Trophoblast cell (in vitro differentiated cells and primary cell): ENCODE measurements at places on chromosomes 7 and 10.

DNA sequence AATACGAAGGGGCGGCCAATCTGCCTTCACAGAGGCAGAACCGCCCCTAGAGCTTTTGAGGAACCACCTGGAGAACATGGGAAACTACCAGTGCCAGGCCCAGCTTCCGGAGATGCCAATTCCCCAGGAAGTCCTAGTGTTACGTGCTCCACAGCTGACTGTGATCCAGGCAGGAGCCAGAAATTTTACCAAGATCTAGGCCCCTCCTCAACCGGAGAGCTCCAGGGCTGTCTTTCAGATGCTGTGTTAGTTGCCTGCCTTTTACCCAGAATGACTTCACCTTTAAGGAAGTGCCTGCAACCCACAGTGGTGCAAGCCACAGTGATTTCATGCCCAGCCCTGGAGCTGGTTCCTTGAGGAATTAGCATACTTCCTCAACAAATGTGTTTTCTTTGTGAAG, 62.9 kb downstream of the ELMO1 start:
- DNase-seq, result no peak

DNA sequence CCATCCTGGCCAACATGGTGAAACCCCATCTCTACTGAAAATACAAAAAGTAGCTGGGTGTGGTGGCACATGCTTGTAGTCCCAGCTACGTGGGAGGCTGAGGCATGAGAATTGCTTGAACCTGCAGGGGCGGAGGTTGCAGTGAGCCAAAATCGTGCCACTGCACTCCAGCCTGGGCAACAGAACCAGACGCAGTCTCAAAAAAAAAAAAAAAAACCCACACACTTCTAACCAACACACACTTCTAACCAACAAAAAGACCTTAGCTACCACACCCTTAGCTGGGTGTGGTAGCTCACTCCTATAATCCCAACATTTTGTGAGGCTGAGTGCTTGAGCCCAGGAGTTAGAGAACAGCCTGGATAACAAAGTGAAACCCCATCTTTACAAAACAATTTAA, 33.9 kb upstream of the SPOCK2 start:
- no peak for DNase-seq

GRCh38 chr10:120005207-120006201, 113.0 kb downstream of the SEC23IP start:
- DNase-seq, result no peak

- no peak for DNase-seq
Measured at GRCh38 chr10:77034240-77034639, 603.4 kb downstream of the KCNMA1 start.

- peak; percentile 91 for DNase-seq
Measured at GRCh38 chr10:126384269-126384873, 3.9 kb downstream of the ADAM12 start.

DNA sequence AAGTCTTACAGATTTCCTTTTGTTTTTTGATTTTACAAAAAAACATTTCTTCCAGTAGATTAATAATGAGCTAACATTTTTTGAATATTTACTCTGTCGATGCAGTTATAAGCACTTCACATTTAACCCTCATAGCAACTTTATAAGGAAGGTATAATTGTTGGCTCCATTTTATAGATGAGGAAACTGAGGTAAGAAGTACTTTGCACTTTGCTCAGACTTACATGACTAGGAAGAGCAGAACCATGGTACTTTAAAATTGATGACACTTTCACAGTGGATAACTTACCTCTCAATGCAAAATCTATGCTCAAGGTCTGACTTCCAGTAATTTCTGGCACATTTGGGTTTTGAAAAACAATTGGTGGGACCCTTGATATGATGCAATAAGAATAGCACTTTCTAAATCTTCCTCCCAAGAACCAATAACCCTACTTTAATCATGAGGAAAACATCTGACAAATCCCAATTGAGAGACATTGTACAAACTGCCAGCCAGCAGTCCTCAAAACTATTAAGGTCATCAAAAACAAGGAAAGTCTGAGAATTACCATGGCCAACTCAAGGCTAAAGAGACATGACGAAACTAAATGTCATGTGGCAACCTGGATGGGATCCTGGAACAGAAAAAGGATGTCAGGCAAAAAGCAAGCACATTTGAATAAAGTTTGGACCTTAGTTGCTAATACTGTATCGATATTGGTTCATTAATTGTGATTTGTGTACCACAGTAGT, 72.6 kb downstream of the RALA start:
- DNase-seq, result no peak

DNA sequence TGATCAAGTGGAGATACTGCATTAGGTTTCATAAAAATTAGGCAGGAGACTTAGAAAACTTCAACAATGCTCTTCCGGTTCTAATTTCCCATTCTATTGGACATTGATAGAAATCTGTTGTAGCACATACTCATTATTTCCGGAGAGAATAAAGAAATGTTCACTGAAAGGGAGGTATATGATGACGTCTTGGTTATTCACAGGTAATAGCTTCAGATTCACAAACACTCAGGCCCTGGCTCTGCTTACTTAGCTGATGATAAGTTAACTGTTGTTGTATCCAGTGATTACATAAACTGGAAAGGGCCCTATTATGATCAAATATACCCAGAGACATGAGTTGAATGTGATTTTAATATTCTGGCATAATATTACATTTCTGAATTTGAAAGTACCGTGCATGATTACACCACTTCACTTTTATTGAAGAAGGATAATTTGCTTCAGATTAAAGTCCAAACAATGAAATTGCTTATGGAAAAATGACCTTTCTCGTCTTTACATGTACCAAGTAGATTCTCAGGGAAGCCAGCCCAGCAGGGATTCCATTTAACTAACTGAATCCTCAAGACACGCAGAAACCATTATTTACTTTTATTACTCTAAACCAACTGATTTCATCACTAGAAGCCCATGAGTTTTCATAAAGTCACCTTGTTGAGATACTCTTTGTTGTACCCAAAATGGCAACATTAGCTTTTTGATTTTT, 288.0 kb upstream of the PITRM1 start:
- no peak for DNase-seq

DNA sequence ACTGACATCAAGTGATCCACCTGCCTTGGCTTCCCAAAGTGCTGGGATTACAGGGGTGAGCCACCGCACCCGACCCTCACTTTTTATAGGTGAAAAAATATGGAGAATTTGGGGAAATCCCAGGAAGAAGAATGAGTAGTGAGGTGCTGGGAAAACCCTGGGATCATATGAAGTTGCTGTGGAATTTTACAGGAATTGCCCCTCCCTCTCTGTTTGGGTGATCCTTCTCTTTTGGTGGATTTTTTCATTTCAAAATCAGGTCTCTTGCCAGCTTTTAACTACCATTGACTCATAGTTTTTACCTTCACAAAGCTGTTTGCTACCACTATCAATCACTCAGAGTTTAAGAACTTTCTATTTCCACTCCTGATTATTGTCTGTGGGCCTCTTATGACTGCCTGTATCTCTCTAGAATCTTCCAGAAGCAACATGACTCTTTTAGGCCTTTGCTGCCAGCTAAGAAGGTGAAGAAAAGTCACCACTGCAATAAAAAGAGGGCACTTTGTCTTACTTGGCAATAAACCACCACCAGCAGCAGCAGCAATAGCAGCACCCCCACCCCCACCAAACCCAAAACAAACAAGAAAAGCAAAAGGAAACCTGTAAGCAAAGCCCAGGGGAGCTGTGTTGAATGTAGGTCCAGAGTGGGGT, 4.0 kb upstream of the GIMAP8 start:
- no peak for DNase-seq

- DNase-seq, result peak; percentile 73
Measured at GRCh38 chr7:124965553-124965952, 35.9 kb upstream of the POT1 start.

DNA sequence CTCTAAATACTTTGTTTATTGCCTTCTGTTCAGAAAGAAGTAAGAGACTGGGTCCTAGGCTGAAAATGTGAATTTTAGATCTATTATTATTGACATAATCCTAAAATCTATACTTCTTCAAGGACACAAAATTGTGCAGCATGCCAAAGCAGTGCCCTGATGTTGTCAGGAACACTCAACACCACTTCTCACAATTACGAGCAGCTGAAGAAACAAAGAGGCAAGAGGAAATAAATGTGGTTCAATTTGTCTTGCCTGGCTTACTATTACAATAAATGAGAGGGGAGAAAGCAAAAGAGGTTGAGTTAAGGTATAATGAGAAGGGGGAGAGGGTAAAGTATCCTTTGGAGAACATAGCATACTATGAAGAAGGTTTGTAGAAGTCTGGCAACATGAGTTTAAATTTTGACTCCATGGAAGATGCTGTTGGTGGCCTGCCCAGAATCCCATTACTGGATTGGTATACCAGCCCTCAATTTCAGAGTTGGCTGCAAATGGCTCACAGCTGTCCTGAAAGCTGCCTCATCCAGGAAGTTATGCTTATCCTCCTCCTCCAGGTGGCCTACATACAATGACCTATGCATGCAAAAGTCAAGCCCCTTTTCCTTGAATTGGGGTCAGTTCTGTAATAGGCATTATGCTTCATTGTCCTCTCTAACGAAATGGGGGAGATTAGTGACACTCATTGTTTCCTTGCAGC, 274.6 kb upstream of the SMIM30 start:
- no peak for DNase-seq

DNA sequence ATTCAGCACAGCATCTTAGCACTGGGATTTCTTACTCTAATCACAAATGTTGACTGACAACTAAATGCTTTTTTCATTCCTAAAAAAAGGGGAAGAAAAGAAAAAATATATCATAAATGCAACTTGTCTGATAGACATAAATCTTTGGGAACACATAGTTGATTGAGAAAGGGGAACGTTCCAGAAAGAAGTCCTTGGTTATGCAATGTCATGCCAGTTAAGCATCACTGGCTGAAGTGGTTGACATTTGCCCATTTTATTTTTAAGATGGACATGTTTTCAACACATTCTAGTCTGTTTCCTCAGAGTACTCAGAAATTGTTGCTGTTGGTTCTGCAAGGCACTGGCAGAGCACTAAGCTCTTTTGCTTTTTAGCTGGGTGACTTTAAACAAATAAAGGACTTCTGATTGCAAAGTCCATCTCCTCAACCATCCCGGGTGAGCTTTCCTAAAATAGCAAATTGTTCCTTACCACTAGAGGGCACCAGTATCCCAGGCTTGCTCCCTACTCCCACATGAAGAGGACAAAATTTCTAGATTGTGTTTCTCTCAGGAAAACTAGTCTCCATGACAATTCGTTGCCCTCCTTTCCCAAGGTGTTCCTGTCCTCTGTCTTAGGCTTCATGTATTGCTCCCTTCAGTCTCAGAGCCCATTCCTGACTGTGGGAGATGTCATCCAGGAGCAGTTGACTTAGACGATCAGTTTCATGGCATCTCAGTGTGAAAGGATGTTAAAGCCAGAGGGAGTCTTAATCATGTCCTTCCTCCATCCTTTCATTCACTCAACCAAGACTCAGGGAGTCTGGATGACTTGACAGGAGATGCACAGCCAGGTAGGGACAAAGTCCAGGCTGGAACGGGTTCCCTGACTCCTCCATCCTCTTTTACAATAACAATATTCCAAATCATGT, 23.9 kb downstream of the OPALIN start:
- DNase-seq, result peak; percentile 73

DNA sequence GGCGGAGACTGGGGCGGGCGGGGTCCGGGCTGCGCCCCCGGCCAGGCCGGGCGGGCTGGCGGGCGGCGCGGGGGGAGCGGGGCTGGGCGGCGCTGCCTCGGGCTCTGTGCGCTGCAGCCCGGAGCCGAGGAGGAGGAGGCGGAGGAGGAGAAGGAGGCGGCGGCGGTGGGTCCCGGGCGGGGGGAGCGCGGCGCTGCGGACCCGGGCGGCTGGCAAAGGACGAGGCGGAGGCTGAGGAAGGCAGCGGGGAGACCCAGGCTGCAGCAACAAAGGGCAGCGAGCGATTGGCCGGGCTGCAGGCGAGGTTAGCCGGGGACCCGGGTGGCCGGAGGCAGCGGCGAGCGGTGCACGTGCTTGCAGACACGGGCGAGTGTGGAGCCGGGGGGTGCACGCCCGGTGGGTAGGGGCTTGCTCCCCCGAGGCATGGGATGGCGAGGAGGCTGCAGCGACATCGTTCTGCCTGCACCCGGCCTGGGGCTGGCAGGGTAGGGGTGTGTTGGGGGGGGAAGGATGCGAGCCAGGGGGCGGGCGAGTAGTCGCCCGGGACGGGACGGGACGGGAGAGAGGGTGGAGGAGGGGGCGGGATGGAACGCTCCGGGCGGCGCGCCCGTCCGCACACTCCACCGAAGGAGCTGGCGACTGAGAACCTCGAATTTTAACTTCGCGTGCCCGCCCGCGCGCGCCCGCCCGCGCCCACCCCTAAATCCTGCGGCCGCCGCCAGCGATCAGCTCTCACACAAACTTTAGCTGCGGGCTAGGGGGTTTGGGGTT, 844 bp upstream of the KAT6B start:
- no peak for DNase-seq

DNA sequence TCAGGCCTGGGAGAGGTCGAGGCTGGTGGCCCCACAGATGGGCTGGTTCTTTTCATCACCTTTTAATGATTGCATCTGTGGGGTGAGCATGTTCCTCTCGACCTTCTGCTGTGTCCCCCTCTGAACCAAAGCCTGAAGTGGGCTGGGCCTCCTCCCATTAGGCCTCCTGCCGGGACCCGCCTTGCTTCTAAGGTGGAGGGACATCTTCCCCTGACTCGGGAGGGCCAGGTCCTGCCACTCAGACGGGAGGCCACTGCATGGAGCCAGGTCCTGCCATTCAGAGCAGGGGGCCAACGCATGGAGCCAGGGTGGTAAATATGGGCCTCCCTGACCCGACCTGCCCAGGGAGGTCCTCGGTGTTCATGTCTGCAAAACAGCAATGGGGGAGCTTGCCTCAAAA, 188.4 kb downstream of the EBF3 start:
- no peak for DNase-seq

- peak; percentile 45 for DNase-seq
Measured at GRCh38 chr7:95264363-95264891, 59.9 kb downstream of the PON1 start.

- no peak for DNase-seq
Measured at GRCh38 chr10:29132551-29133111, 156.2 kb upstream of the LYZL1 start.

DNA sequence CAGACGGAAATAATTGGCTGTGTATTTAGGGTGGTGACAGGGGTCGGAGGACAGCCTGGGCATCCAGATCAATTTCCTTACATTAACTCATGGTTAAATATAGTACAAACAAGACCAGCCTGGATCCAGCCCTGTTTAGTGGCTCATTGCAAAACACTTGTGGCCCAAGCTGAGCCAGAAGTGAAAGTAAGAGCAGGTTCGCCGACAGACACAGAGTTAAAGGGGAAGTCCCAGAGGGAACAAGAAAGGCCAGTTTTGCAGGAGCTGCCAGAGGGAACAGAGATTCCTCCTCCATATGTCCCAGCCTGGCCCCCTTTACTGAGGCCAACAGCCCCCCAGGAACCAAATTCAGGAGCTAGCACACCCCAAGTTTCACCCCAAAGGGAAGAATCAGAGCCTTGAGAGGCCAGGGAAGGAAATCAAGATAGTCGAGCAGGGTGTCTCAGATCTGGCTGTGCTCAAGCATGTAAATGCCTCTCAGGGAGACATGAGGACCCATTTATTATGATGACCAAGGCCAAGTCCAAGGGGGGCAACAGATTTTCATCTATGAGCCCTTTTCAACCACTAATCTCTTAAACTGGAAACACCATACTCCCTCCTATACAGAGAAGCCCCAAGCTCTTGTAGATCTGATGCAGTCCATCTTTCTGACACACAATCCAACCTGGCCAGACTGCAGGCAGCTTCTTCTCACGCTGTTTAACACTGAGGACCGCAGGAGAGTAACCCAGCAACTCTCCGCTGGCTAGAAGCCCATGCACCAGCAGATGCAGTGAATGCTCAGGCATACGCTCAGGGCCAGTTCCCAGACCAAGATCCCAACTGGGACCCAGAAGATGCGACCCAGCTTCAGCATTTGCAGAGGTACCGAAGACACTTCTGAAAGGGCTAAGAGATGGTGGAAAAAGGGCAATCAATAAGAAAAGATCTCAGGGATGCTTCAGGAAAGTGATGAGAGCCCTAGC, 15.9 kb upstream of the ADCK2 start:
- peak; percentile 81 for DNase-seq
